ENCODE measurements at places on chromosomes 6 and 20.

GRCh38 chr6:137490961-137491360 lies 3.2 kb downstream of the OLIG3 start:
- DNase-seq, result no peak

DNA sequence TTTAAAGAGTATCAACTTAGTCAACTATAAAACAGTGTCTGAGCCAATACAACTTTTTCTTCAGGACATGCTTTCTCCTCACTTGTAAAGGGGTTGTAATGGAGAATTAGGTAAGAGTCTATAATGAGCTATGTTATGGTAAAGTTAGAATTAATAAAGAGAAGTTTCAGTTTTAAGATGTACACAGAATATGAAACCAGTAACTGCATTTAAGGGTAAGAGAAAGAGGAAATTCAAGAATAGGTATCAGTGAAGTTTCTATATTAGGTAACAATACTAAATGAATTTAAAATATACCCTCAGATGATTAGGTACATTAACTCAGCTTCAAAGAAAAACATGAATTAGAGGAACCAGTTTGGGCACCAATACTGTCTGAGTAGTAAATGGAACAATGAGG lies 1444.3 kb upstream of the ADGRB3 start:
- DNase-seq, result no peak

DNA sequence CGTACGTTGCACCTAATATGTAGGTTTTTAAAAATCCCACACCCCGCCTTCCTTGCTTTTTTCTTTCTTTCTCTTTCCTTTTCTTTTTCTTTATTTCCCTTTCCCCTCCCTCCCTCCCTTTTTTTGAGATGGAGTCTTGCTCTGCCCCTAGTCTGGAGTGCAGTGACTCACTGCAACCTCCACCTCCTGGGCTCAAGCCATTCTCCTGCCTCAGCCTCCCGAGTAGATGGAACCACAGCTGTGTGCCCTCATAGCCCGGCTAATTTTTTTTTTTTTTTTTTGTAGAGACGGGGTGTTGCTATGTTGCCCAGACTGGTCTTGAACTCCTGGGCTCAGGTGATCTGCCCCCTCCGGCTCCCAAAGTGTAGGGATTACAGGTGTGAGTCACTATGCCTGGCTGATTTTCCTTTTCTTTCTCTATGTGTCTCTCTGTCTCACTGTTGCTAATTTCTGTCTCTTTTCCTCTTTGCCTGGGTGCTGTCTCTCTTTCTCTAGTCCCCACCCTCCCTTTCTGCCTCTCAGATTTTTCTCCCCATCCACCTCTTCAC lies 61.2 kb downstream of the SRC start:
- no peak for DNase-seq

- DNase-seq, result no peak
These were observed 16.3 kb upstream of the TRPC4AP start for GRCh38 chr20:35108921-35109320.

- no peak for DNase-seq
These were observed 33.4 kb upstream of the IL17A start for GRCh38 chr6:52152711-52153160.

DNA sequence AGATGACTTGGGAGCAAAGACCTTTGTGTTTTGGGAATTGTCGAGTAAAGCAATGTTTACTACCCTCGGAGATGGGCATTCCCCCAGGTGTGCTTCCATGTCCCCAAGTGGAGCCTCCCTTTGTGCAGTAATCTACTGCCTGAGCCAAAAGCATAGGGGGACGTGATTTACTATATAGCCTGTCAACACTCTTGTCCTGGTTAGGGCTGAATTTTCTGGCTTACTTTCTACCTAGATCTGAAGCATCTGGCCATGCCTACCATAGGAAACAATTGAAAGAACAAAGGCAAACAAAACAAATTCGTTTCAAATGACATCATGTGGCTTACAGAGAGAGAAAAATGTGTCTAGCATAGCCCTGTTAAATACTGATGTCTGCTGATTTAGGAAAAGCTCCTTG lies 350.6 kb downstream of the SAMD5 start:
- DNase-seq, result no peak

DNA sequence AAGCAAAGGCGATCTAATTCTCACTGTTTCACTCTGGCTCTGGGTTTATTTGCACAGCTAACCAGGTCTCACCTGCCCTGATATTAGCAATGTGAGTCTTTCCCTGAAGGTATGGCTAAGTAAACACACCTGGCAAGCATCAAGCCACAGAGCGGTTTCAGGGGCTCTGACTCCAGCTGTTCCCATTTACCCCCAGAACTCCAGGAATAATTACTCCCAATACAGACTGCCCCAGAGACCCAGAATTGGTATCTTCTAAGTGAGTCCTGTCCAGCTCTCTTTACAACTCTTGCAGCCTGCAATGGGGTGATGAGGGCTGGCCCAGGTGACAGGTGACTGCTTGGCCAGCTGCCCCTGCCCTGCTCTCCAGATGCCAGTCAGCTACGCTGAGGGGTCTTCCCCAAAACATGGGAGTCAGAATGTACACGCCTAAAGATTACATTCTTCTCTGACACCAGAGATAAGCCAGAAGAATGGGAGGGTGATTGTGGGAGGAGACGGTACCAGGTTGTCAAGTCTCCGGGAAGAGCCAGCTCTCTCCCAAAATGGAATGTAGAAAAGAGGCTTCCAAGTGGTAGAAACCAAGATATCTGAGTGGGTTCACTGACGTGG lies 4.9 kb upstream of the LRRN4 start:
- DNase-seq, result no peak

DNA sequence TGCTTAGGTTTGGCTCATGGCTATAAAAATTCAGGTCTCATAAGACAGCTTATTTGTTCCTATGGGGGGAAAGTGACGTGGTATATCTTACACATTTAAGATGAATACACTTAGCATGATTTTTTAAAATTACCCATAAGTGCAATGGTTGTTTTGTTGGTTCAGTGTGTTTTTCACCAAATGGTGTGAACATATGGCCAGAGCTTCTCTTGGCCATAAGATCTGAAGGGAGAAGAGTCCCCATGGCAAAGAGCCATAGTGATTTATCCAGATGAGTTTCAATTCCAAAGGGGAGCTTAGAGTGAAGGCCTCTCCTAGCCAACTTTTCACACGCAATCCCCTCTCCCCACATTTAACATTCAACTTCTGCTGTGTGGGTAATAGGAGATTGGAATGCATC lies 107.6 kb downstream of the TMEM242 start:
- no peak for DNase-seq

DNA sequence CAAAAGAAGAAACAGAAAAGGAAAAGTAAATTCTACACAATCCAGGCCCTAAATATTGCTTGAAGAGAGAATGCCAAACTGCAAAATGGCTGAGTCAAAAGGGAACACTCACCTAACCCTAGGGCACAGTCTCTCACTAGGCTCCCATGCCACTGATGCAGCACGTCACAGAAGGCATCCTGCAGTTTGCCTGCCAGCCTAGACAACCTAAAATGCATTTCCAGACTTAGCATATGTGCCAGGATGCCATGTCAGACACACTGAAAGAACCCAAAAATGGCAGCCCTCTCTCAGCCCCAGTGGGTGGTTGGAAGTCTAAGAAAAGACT lies 10.6 kb upstream of the SIRPD start:
- DNase-seq, result no peak

DNA sequence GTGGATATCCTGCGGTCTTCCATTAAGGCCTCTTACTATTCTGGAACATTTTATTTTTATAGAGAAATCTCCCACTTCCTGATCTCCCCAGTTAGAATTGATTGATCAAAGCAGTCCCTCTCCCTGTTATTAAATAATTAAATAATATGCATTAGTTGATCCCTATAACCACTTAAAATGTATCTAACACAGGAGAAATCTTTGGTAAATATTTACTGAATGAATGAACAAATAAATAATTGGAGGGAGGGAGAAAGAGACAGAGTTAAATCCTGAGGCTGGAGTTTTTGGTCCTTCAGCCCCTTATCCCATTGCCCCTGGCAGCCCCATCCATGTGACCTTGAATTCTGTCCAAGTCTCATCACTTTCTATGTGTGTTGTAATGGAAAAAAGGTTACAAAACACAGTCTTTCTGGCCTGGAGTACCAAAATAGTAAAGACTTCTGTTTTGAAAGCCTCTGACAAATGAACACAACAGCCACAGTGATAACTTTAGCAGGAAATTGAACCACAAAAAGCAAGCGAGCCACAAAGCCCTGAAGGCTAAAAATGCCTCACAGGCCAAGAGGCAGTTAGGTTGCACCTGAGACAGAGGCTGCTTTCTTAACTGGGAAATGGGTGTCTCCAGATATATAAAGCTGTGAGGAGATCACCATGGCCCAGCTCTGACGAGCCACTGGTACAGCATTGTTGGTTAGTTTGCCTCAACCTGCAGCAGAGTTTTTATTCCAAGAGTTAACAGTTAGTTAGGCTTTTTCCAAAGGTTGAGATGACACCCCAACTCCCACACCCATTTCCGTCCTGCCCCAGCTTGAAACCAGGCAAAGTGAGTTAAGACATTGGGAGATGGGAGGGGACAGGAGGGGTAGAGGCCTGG lies 11.3 kb downstream of the NT5E start:
- DNase-seq, result no peak

- no peak for DNase-seq
These were observed 84.5 kb upstream of the SNAP25 start for GRCh38 chr20:10134176-10134575.

DNA sequence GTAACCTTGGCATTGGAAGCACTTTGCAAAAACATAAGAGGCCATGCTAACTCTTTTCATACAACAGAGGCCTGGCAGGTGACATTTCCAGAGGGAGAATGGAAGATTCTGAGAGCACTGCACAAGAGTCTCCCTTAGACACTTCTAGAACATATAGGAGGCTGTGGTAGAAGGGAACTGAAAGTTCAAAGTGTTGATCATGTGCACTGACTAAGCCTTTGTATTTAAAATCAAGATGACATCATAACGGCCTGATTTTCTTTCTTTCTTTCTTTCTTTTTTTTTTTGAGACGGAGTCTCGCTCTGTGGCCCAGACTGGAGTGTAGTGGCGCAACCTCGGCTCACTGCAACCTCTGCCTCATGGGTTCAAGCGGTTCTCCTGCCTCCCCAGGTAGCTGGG lies 26.8 kb upstream of the DNAAF9 start:
- DNase-seq, result no peak

DNA sequence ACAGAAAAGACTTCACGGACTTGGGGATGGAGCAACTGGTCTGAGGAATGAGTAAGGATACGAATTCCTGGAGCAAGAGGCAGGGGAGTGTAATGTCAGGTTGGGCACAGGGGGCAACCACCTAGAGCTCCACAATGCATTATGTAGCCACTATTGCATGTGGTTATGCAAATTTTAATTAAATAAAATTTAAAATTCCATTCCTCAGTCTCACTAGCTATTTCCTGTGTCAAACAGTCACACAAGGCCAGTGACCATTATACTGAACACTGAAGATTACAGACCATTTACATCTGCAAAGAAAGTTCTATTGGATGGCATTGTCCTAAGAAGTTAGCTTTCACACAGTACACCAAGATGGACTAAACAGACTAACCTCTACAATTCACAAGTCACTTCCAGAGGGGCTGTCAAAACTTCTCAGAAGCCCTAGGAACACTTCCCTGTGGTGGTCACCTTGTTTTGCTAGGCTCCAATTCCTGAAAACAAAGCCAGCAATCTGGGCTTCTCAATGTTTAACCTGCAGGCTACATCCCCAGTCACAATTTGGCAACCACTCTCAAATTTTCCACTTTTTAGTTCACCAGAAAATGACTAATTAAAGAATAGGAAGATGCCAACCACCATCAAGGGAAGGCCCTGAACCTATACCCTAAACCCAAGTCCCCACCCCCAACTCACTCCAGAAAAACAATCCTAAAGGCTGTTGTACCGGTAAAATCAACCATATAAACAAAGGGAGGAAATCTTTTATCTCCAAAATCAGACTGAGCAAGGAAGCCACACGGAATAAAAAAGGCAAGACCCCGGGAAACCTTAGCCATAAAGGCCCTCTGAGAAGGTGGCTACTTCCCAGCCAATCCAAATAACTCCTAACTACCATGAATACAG lies 34.2 kb upstream of the C20orf203 start:
- no peak for DNase-seq

- DNase-seq, result no peak
These were observed 210.4 kb upstream of the RNF24 start for GRCh38 chr20:4225745-4226144.

GRCh38 chr6:23953976-23954375 lies 172.0 kb upstream of the NRSN1 start:
- no peak for DNase-seq

- DNase-seq, result no peak
These were observed 860 bp upstream of the TMEM14C start for GRCh38 chr6:10721850-10722569.

DNA sequence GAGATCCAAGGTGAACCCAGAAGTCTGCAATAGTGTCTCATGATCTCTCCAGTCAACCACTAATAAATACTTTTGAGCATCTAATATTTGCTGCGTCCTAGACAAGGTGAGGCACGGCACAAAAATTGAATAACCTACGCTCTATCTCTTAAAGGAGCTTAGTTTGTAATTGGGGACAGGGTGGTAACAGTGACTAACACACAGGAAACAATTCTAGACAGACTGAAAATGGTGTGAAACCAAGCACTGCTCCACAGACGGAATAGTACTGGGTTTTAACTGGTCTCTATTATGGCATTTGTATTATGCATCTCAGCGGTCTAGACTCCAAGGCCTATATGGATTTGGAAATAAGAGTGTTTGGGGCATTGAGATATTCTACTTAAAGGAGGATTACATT lies 120.1 kb downstream of the CLIC5 start:
- no peak for DNase-seq

DNA sequence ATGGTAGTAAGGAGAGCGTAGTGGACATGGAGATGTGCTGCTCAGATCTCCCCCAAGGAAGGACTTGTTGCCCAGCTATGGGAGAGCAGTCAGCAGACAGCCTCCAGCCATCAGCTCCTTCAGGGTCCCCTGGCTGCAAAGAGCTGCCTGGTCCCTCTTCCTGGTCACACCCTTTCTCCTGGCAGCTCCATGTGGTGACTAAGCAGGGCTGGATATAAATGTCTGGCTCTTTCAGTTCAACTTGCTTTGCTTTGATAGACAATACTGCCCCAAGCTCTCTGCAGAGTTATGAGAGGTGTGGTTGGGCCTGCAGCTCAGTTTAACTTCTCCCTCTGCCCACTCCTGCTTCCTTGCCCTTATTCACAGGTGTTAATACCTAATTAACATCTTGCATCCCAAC lies 64.1 kb upstream of the DDR1 start:
- DNase-seq, result no peak

DNA sequence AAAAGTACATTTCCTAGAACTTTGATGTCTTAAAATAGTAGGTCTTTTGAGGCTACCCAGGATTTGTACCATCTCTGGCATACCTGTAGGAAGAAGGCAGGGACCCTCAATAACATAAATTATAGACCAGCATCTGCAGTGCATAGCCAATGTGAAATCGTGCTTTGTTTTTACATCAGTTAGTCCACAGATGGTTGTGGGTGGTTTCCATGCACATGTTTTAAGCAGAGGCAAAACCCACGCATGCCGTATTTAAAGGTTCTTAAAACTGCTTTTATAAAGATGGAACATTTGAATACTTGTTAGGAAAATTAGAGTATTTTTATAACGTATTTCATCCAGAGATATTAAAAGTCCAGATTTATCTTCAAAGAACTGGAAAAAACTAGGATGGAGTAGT lies 66.3 kb downstream of the SH3BGRL2 start:
- no peak for DNase-seq

- no peak for DNase-seq
These were observed 192.6 kb downstream of the NRN1 start for GRCh38 chr6:5814116-5814515.
